WERI-Rb-1 (cell line): ENCODE measurements at places on chromosomes 16 and 17.

DNA sequence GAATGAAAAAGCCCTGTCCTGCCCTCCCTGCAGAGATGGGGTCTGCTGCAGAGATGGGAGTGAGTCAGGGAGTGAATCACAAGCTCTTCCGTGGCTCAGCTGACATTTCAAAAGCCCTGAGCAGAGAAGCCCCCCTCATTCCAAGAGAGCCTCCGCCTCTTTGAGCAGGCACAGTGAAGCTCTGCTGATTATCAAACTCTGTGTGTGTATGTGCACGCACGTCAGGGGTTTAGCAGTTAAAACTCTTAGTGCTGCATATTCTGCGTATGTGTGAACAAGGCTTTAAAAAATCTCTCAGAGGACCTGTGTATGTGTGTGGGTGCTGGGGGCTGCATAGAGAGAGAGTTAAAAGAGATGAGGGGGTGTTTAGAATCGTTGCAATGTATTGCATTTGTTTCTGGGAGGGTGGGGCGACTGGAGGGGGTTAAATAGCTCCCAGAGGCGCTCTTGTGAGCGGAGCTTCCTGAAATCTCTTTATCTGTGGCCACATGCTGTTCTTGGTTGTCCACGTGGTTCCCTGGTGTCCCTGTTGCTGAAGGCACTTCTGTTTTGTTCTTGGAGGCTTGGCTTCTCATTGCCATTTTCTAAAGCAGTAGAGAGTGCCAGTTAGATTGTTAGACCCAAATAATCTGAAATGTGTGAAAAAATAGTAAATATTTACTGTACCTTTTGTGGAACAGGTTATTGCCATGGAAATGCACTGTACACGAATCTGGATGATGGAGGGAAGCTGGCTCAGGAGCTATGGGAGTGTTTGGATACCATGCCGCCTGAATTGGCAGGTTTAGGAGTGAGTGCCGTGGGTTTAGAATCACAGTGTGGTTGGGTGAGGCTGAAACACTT, 116.6 kb downstream of the PRKCB start:
- DNase-seq = peak; percentile 28

DNA sequence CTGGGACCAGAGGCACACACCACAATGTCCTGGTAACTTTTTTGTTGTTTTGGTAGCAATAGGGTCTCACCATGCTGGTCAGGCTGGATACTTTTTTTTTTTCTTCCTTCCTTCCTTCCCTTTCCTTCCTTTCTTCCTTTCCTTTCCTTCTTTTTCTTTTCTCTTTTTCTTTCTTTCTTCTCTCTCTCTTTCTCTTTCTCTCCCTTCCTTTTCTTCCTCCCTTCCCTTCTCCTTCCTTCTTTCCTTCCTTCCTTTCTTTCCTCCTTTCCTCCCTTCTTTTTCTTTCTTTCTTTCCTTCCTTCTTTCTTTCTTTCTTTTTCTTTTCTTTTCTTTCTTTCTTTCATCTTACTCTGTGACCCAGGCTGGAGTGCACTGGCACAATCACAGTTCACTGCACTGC, 18.4 kb upstream of the ULK2 start:
- DNase-seq = no peak

DNA sequence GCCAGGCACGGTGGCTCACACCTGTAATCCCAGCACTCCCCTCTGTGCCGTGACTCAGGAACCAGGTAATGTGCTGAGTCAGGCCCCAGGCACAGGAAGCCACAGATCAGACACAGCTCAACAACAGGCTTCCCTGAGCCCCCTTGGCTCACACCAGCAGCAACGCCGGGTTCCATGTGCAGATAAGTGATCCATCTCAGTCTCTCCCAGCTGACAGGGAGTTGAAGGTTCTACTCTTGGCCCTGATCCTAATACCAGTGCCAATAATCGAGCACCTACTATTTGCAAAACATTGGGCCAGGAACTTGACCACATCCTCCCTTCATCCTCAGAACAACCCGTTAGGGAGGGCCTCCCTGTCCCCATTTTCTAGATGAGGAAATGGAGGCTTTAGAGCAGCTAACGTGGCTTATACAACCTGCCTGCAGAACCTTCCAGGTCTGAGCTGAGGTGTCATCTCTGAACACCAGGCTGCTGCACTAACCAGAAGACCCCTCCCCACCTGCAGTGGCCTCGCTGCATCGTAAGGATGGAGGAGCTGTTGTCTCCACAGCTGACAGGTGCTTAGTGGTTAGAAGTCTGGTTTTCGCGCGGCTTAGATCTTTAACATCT, 64.8 kb upstream of the AMZ2 start:
- DNase-seq = no peak

- DNase-seq = no peak
Measured at GRCh38 chr16:81500833-81501521, 56.4 kb downstream of the CMIP start.

DNA sequence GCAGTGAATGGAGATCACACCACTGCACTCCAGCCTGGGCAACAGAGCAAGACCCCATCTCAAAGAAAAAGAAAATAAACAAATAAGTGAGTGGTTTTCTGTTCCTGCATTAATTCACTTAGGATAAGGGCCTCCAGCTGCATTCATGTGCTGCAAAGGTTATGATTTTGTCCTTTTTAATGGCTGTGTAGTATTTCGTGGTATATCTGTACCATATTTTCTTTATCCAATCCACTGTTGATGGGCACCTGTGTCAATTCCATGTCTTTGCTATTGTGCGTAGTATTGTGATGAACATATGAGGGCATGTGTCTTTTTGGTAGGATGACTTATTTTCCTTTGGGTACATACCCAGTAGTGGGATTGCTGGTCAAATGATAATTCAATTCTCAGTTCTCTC, 33.9 kb downstream of the SLC5A11 start:
- DNase-seq = no peak

- peak; percentile 88 for DNase-seq
Measured at GRCh38 chr17:19703828-19704613, 12.4 kb downstream of the SLC47A2 start.

- DNase-seq = no peak
Measured at GRCh38 chr16:22397464-22397863, 23.0 kb upstream of the CDR2 start.

DNA sequence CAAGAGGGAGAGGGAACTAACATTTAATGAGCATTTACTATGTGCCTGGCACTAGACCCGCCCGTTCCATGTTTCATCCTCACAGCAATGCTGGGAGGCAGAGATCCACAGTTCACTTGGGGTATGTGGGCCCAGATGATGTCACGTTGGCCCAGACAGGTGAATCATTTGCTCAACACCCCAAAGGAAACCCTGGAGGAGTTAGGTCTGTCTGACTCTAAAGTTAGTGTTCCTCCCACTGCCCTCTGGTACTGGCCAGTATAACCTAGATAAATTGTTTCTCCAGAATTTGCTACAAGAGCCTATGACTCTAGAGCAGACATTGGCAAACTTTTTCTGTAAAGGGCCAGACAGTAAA, 164.6 kb downstream of the VPS53 start:
- no peak for DNase-seq

DNA sequence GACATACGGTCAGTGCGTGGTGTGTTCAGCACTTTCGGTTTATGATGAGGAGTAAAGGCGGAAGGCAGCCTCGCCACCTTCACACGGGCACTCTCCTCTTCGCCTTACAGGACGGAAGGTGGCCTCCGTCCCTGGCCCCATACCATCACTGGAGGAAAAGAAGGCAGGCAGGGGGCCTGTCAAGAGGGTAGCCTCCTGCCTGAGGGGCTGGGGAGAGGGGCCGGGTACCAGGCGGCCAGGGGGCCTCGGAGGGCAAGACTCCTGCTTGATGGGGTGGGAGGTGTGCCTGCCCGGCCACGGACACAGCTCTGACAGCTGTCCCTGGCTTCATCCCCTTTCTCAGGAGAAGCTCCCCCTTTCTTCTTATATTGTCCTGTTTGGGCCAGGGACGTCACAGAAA, 15.6 kb upstream of the SLC38A8 start:
- no peak for DNase-seq

DNA sequence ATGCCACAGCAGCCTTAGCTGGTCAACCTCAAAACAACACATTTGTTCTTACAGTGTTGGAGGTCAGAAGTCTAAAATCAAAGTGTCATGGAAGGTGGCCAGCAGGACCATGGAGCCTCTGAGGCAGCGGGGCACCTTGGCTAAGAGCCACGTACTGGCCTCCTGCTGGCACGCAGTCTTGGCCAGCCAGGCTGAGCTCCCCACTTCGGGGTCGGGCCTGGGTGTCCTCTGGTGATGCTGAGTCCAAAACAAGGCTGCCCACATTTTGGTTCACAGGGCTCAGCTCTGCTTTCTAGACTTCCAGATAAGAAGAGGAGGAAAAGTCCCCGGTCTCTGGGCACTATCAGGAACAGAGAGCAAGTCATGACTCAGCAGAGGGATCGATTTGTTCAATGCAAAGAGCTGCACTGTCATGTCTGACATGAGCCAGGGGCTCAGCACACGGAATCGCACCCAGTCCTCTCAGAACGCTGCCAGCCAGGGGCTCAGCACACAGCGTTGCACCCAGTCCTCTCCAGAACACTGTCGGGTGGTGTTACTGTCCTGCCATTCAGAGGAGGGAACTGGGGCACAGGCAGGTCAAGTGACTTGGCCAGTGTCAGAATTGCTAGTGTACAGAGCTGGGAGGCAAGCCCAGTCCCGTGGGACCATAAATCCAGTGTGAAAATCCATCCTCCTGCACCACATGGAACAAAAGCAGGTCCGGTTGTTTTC, 2.5 kb downstream of the LGALS9 start:
- DNase-seq = no peak

DNA sequence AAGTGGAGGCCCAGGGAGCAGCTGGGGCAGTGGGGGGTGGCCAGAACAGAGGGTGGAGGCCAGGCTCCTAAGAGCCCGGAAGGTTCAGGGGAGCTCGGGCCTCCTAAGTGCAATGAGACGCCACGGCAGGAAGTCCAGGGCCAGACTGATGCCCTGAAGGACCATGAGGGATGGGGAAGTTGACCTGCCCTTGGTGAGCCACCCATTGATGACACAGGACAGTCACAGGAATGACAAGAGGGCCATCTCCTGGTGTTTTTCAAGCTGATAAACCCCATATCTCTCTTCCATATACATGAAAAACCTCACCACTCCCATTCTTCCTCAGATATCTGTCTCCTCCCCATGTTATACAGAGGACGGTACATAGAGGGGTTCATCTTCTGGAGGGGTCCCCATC, 5.8 kb upstream of the MRPL58 start:
- DNase-seq = no peak

- DNase-seq = no peak
Measured at GRCh38 chr16:87556941-87557459, 45.3 kb upstream of the JPH3 start.

GRCh38 chr16:47644661-47645060, 183.5 kb downstream of the PHKB start:
- DNase-seq = no peak

DNA sequence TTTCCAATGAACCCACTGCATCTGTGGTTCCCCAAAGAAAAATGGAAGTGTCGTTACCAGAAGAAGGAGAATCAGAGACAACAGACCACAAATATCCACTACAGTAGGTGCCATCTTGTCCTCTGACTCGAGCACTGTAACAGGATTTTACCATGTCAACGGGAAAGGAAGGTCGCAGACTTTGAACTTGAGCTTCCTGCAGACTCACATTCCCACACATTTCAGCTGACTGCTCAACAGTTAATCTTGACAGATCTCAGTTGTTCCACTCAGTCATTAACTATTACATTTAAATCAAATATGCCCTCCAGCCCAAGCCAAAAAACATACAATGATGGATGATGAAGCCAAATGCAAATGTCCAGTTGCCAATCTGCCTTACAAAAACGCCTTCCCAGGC, 37.0 kb downstream of the GAS7 start:
- DNase-seq = no peak

GRCh38 chr17:17921192-17922069, 50.8 kb downstream of the TOM1L2 start:
- peak; percentile 67 for DNase-seq

GRCh38 chr16:56352351-56353053, 72.8 kb downstream of the AMFR start:
- DNase-seq = no peak

DNA sequence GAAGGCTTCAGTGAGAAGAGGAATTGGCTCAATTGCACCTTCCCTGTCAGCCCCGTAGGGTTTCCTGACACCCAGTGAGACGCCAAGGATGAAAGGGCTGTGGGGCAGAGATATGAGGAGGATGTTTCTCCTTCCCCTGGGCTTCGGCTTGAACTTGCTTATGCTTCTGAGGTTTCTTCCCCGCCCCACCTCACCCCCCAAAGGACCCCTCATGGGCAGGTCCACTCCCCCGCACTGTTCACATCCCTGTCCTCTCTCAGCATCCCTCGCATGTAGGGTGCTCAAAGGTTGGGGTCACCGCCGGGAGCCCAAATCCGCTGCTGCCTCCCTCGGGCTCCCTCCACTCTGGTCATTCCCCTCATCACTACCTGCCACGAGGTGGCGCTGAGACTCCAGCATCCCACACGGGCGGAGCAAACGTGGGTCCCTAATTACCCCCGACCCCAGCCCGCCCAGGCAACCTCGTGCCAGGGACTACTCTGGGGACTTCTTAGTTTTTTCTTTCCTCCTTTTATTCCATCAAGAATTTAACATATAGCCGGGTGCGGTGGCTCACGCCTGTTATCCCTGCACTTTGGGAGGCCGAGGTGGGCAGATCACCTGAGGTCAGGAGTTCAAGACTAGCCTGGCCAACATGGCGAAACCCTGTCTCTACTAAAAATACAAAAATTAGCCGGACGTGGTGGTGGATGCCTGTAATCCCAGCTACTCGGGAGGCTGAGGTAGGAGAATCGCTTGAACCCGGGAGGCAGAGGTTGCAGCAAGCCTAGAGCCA, 3.3 kb upstream of the TRARG1 start:
- DNase-seq = peak; percentile 71

- DNase-seq = no peak
Measured at GRCh38 chr17:13984956-13985355, 84.3 kb upstream of the COX10 start.

GRCh38 chr17:57945996-57946797, 9.0 kb downstream of the CUEDC1 start:
- DNase-seq = no peak

GRCh38 chr17:16911141-16911937, 60.6 kb downstream of the TNFRSF13B start:
- DNase-seq = no peak

GRCh38 chr16:988471-989353, 7.1 kb downstream of the SOX8 start:
- DNase-seq = no peak

DNA sequence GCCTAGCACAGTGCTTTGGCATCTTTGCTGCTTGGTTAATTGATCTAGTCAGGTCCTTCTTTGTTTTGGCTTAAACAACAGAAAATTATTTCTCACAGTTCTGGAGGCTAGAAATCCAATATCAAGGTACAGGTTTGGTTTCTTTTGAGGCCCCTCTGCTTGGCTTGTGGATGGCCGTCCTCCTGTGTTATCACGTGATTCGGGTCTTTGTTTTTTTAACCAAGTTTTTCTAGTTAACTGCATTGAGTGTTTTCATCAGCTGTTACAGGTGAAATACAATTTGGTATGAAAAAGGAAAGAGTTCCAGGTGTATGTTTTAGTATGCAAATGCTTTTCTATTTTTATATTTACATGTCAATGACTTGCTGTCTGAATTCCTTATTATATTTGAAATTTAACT, 2.8 kb downstream of the NLK start:
- DNase-seq = no peak
